ENCODE measurements at places on chromosomes 1 and 21.

- DNase-seq: no peak
Observed at GRCh38 chr1:101112051-101112780, 86.6 kb upstream of the DPH5 start.

GRCh38 chr1:183907070-183907469 lies 102.2 kb downstream of the RGL1 start:
- no peak for DNase-seq

GRCh38 chr21:25863031-25863430 lies 128.3 kb downstream of the GABPA start:
- no peak for DNase-seq

- DNase-seq: no peak
Observed at GRCh38 chr1:9420835-9421532, 118.3 kb upstream of the SLC25A33 start.

DNA sequence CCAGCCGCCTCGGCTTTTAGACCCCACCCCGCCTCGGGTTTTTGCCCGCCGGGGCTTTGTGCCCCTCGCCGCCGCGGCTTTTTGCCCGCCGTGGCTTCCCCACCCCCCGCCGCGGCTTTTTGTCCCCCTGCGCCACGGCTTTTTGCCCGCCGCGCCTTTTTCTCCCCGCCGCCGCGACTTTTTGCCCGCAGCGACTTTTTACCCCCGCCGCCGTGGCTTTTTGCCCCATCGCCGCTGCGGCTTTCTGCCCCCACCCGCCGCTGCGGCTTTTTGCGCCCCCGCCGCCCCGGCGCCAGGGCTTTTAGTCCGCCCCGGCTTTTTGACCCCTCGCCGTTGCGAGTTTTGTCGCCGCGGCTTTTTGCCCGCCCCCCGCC lies 474.4 kb downstream of the FAM72C start:
- no peak for DNase-seq

GRCh38 chr1:181676269-181676668 lies 193.0 kb downstream of the CACNA1E start:
- DNase-seq: no peak

DNA sequence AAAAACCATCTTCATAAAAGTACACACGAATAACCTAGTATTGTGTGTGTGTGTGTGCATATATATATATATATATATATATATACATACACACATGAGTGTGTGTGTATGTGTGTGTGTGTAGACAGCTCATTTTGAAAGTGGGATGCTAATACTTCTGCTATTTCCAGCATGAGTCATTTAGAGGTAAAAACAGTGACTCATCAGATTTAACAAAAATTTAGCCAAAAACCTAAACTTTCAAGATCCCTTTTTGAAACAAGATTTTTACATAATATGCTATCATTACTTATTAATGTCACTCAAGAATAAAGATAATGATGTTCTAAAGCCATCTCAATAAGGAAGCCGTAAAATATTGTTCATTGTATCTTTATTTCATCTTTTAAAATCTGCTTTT lies 35.6 kb upstream of the ADGRL4 start:
- no peak for DNase-seq

DNA sequence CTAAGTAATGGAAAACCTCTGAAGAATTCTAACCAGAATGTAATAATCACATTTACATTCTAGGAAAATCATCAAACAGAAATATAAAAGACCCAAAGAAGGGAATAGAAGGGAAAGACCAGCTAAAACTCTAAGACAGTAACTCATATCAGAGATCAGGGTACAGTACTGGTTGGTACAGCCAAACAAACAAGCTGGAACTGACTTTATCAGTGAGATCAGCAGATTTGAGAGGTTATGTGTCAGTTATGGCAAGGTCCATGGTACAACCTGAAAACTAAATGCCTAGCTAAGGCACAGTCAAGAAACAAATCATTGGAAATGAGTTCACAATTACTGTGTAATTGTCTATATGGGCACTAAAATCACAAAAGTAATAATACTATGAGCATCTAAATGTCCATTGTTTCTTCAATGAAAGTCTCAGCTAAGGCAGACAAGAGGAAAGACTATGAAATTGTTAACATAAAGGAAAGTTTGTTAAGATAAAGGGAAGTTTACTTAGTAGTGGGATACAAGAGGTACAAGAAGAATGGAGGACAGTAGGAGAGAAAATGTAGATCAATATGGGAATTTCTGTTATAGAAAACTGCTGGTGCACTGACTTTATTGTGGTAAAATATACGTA lies 75.8 kb downstream of the TRIM33 start:
- no peak for DNase-seq
